ENCODE measurements at places on chromosomes 5 and 9.

GRCh38 chr5:148372166-148372725 is 11.5 kb upstream of the FBXO38 start:
- no peak for DNase-seq

DNA sequence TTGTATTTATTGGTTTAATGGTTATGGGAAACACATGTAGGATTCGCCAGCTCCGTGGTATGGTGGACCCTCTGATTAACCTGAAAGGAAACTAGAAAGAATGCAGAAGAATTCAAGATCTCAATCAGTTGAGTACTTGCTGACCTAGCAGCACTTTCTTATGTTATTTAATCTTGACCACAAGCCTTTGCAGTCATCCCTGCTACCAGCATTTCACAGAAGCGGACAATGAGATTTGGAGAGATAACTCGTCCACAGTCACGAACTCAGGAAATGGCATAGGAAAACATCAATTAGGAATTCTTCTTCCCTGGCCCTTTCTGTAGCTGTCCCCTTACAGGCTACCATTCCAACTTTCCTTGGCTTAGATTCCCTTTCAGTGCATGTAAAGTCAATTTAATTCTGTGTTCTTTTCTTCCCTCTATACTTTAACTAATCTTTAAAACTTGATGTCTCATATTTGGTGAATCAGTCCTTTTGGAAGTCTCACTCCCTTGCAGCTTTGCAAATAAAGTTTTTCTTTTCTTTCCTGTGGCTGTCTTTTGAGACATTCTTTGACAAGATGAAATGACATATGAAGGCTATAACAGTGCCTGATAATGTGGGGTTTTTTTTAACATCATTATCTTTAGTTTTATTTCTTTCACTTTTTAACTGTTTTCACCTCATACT is 1.3 kb upstream of the SLC44A1 start:
- DNase-seq, result no peak

DNA sequence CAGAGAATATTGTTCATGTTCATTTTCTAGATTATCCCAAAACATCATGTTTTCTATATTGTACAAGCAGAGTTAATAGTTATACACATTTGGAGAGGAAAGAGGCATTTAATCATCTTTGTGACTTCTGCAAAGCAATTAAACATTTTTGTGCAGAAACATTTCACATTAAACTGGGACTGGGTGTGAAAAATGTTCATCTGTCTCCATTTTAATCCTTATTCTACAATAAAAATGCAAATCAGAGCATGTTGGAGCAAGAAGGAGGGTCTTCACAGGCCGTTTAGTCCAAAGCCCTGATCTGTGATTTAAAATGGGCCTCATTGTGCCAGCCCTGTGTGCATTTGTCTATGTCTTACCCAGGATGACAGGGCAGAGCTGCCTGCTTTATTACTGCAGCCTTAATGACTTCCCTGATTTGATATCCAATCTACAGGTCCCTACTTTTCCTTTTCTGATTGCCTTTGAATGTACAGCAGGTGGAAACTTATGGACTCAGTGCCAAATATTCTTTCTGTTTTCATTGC is 183.5 kb downstream of the CAVIN4 start:
- DNase-seq, result no peak

- no peak for DNase-seq
Observed at GRCh38 chr9:91746904-91747303, 203.1 kb downstream of the ROR2 start.

DNA sequence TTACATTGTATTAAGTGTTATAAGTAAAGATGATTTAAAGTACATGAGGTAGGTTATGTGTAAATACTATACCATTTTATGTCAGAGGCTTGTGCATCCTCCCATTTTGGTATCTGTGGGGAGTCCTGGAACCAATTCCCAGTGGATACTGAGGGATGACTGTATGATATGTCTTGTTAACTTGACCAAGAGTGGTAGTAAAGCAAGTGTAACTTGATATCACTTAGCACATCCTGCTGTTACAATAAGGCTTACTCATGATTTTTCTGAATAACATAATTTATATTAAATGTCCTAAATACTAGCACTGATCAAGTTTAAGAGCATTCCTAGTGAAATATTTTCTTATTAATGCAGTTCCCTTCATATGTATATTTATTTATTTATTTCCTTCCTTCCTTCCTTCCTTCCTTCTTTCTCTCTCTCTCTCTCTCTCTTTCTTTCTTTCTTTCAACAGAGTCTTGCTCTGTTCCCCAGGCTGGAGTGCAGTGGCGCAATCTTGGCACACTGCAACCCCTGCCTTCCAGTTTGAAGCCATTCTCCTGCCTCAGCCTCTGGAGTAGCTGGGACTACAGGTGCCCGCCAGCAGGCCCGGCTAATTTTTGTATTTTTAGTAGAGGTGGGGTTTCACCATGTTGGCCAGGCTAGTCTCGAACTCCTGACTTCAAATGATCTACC is 7.5 kb downstream of the NDFIP1 start:
- DNase-seq, result no peak

GRCh38 chr9:123191260-123191659 is 77.1 kb downstream of the STRBP start:
- no peak for DNase-seq

- DNase-seq, result peak; percentile 34
Observed at GRCh38 chr9:20043035-20043434, 254.2 kb upstream of the SLC24A2 start.

- peak; percentile 58 for DNase-seq
Observed at GRCh38 chr5:52657247-52657645, 130.5 kb upstream of the ITGA1 start.

DNA sequence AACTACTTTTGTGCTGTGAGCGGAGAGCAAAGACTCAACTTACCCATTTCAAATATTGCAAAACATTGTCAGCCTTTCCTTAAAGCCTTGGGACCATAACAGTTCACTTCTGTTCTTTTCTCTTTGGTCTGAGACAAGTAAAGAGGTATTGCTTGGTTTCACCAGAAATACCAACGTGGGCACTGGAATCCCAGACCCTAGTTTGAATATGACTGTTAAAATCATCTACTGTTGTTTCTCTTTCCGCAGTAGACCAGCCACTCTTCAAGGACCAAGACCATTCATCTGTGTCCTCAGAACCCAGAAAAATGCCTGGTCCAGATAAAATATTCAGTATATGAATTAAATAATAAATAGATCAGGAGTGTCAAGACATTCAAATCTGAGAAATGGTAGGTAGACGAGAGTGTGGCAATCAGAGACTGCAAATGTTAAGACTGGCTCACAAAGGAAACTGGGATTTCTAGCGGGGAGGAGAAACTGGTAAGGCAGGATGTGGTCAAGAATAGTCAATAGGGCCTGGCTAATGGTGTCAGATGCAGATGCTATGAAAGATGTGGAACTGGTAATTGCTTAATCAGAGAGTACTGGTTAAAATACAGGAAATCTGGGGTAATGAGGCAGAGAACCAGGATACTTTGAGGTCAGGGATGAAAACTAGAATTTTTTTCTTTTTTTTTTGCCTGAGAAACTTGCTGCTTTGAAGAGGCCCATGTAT is 82.1 kb upstream of the IL33 start:
- DNase-seq, result no peak

DNA sequence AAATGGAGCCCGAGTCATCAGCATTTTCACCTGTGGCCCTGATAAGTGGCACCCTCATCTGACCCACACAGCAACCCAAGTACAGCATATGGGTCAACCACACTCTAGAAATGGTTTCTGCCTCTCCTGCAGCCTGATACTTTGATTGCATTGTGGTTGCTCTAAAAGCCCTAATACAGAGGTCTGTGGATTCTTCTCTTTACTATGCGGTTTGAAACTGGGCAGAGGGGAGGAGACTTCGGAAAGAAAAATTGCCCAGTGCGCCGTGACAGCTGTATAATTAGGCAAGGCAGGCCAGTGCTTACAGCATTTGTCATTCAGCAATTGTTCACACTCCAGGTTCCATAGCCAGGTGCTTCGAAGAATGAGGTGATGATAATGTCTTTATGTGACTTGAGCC is 361.0 kb downstream of the NFIB start:
- DNase-seq, result no peak

GRCh38 chr9:110141227-110141793 is 66.6 kb downstream of the C9orf152 start:
- DNase-seq, result no peak

GRCh38 chr5:37549411-37549810 is 170.3 kb downstream of the WDR70 start:
- DNase-seq, result no peak

DNA sequence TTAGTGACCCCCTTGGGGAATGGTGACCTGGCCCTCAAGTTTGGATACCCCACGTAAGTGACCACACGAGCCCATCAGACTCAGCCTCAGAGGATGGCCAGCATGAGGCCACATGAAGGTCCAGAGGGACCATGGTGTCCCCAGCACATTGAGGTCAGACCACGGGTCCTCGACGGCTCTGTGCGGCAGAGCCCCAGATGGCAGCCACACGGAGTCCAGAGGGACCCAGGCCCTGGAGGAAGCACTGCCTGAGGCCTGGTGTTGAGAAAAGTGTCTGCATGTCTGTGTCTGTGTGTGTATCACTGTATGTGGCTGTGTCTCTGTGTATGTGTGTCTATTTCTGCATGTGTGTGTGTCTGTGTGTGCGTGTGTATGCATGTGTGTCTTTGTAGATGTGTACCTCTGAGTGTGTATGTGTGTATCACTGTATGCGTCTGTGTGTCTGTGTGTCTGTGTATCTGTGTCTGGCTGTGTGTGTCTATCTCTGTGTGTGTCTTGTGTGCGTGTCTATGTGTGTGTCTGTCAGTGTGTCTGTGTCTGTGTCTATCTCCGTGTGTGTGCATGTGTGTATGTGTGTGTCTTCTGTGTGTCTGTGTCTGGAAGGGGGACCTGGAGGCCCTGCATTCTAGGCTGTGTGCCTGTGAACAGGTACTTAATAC is 992 bp downstream of the LCNL1 start:
- DNase-seq, result no peak

GRCh38 chr5:31537851-31538250 is 5.8 kb downstream of the C5orf22 start:
- DNase-seq, result no peak

DNA sequence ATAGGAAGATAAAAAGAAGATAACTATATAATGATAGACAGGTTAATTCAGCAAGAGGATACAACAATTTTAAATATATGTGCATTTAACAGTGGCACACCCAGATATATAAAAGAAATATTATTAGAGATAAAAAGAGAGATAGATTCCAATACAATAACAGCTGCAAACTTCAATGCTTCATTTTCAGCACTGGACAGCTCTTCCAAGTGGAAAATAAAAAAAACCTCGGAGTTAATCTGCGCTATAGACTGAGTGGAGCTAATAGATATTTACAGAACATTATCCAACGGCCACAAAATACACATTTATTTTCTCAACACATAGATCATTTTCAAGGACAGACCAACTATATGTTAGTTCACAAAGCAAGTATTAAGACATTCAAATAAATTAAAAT is 1229.5 kb upstream of the CDH6 start:
- no peak for DNase-seq

GRCh38 chr5:32156635-32157034 is 17.5 kb downstream of the GOLPH3 start:
- DNase-seq, result no peak

DNA sequence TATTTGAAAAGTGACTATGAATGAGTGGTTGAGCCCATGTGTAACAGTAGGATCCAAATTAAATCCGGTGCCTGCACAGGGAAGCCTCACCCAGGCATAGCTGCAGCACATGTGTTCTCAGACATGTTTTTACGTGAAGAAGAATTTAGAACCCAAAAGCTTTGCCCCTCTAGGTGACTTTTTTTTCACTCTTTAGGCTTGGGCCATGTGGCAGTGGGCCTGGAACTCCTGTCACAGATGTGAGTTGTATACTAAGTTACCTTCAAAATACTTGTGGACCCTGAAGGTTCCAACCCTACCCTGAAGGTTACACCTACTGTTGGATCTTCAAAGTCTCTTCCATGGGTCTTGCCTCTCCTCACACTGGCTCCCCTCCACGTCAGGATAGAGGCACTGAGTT is 146.6 kb downstream of the GAS1 start:
- DNase-seq, result no peak

DNA sequence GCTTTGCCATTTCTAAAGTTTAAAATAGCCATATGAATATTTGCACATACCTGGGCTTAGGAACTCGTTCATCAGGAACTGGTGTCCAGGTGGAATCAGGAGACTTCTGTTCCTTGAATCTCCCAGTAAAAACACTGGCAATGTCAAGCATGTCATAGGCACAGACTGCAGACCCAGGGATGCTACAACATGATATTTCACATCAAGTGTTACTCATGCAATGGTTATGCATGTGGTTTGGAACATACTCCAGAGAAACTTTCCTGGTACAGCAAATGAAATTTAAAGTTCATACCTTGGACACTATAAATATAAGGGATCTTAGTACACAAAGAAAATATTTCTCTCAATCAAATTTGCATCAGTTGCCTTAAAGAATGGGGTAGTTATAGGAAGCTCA is 92.2 kb downstream of the SEMA6A start:
- DNase-seq, result no peak

GRCh38 chr5:60916646-60917045 is 28.2 kb downstream of the ERCC8 start:
- DNase-seq, result no peak

DNA sequence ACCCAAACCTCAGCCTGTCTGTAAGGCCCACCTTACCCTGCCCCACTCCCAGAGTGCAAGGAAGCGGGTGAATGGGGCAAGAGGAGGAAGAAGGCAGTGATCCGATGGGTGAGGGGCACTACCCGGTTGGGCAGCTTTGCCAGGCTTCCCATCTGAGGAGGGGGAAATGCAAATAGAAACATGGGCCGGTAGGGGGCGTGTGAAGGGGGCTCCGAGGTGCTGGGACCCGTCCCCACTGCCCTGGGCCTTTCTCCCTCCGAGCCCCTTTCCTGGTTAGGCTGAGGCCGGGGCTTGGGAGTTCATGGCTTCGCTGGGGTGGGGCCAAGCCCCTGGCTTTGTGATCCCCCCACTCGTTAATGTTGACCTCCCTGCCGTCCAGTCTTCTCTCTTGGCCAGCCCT is 23.6 kb upstream of the MYORG start:
- DNase-seq, result no peak

DNA sequence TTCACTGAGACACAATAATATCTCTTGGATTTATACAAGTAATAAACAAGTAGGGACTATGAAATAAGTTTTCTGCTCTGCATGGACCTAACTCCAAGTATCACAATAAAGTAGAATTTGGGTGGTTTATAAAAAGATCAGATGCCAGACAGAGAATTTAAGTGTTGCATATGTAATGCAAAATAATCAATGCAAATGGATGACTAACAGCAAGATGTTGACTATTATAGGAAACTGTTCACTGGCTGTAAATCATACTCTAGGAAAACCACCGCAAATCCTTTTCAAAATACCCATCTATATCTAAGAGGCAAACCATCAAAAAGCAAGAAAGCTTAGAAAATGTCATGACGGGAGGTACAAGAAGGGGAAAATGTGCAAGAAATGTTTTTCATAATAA is 539.8 kb upstream of the FAM174A start:
- no peak for DNase-seq

- DNase-seq, result no peak
Observed at GRCh38 chr5:134769206-134769605, 10.6 kb downstream of the DDX46 start.

All from CD4-positive, alpha-beta T cell treated with Interleukin-17A for 1 hour (primary cell).